ENCODE measurements at places on chromosomes 7 and 10. TPM values are rescaled to one million over a fixed set of nuclear protein-coding genes. Genes with fewer than 3 reads are reported as not detected.

TAS2R4 gene
- polyA plus RNA-seq: 1.3 TPM

PNLIPRP3 gene
- not detected for polyA plus RNA-seq

HPS6 gene
- polyA plus RNA-seq: 13.6 TPM

TOMM7 gene
- polyA plus RNA-seq: 370 TPM

DNA sequence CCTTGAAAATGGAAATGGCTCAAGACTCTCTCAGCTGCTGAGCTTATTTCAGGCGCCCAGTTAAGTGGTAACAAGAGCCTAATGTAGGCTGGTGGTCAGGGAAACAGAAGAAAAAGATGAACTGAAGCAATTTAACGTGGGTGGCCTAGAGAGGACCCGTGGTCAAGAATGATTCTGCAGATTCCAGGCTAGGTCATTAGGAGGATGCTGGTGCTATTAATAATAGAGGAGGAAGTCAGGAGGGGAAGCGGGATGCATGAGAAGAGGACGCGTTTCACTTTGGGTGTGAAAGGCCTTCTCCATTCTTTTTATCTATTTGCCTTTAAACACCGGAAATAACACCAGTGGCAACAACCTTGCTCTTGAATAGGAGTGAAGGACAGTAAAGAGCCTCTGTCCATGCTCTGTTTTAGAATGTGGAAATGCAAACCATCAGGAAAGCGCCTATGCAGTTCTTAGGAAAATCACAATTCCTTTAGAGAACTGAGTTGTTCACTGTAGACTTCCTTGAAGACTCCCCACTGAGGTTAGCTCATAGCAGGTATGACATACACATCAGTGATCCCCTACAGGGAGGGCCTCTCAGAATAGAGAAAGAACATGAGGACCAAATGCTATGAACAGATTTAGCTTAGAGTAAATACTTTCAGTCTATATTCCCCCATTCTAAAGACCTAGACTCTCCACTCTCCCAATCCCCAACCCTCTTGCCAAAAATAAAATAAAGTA lies 8.6 kb downstream of the LIPA start:
- DNase-seq: no peak

- DNase-seq: no peak
Observed at GRCh38 chr7:50181081-50181480, 88.0 kb upstream of the ZPBP start.

DNA sequence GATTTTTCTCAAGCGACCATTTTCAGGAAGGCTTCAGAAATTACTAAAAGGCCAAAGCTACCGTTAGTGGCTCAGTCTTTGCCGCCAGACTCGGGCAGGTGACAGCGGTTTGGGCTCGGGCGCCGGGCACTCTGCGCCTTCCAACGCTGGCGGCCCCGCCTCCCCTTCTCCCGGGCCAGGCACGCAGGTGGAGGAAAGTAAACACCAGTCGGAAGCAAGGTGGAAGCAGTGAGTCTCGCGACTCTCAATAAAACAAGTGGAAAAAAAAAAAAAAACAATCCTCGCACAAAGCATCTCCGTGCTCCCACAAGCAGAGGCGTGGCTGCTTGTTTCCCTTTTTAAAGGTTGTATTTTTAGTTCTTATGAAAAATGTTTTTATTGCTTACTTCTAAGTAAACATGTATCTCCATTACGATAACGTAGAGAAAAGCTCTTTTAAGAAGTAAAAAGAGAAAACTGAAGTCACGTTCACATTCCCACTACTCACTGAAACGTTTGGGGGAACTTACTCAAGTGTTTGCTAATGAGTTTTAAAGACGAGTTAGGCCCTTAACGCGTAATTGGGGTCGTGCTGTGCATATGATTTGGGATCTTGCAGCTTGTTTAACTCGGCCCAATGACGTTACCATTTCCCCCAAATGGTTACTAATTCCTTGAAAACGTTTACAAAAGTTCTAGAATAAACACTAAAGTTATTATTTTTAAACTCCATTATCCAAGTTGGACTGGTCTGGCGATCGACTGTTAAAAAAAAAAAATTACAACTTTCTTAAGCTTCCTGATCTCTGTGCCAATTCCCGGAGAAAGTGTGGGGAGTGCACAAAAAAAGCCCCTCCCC lies 864 bp downstream of the CDCA7L start:
- DNase-seq: peak; percentile 47

- DNase-seq: no peak
Observed at GRCh38 chr10:110399106-110399964, 94.6 kb upstream of the SMNDC1 start.

DNA sequence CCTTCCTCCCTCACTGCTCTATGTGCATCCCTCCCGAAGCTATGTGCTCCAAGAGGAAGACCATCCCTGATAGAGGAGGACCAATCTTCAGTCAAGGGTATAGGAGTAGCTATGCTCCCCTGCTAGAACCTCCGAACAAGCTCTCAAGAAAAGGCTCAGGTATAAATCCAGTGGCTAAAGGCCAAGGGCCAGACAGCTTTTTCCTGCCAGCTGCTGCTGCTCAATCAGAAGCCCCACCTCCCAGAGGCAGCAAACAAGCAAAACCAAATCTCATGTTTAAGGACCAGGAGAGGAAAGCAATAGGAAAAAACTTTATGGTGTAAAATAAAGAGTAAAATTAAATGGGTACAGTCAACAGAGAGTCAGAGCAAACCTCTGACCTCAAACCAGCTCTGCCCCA lies 187.2 kb downstream of the FGFR2 start:
- peak; percentile 38 for DNase-seq

- no peak for DNase-seq
Observed at GRCh38 chr7:50212016-50212325, 92.5 kb upstream of the IKZF1 start.

GRCh38 chr7:81111781-81112540 lies 193.1 kb upstream of the SEMA3C start:
- no peak for DNase-seq

- no peak for DNase-seq
Observed at GRCh38 chr10:85614566-85614965, 752.0 kb downstream of the GRID1 start.

GRCh38 chr7:114263219-114263618 lies 151.4 kb upstream of the FOXP2 start:
- no peak for DNase-seq

DNA sequence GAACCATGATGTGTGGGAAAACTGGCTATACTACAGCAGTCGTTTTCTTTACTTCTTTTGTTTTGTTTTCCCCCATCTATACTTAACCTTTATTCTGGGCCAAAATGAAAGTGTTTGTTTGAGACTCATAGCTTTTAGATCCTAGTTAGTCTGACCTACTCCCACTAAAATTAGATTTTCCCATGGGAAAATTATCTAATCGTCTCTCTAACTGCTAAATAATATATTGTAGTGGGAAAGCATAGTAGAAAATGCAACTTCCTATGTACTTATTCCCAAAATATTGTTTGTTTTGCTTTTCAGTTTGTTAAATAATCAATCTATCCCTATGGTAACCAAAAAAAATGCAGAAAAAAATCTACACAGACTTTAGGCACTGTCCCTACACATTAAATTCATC lies 96.6 kb downstream of the NOC3L start:
- no peak for DNase-seq

DNA sequence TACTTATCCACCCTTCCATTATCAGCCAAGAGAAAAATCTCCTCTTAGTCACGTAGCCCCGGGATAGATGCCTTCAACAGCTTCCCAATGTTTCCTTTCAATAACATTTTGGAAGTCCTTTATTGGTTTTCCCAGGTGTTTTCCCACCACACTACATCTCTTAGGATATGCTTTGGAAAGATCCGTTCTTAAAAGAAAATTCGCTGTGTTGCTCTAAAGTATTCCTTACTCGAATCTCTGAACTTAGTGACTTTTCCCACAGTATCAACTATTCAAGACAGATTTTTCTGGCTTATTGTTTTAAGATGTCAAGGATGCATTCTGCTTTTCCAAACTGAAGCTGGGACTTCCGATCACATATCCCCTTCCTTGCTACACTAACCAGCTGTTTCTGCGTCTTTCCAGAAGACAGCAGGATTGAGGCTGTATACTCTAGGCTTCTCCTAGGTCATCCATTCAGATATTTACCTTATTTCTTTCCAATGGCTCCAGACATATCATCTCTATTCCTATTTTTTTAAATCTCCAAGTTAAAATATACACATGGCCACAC lies 36.5 kb upstream of the SVIL start:
- no peak for DNase-seq

DNA sequence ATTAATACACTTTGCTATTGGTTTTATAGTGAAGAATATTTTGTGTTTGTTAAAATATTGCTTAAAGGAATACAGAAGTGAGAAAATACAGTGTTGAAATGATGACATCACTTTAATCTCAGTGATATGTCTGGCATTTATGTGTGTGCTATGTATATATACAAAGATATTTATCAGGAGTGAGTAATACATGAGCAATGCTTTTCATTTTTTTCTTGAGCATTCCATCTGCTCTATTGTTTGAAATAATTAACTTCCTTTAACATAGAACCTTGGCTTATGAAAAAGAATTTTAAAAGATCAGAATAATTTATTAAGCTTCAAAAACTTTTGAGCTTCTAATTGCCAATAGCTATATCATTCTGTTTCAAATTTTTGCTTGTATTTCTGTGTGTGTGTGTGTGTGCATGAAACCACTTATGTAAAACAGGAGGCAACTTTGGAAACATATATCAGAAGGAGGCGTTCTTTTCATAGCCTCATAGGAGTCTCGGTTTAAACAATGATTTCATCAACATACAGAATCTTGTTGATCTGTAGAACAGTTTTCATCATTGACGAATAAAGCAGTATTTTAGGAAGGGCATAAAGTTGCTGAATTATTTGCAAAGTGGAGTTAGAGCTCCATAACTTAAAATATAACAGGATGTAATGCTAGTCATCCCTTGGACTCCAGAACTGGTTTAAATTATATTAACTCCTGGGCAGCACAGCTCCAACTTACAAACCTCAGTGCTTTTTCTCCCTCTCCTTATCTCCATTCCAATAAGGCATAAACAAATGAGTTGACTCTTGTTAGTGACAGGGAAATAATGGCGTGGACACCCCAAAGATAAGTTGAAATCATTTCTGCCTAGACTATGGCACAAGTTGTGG lies 228.4 kb upstream of the DGKB start:
- DNase-seq: no peak
